Cerebellar nuclear complex (tissue), 1 donor: ENCODE measurements at places on chromosomes 2 and 18.

GRCh38 chr2:21657445-21657844 lies 533.7 kb downstream of the TDRD15 start:
- no peak for DNase-seq

DNA sequence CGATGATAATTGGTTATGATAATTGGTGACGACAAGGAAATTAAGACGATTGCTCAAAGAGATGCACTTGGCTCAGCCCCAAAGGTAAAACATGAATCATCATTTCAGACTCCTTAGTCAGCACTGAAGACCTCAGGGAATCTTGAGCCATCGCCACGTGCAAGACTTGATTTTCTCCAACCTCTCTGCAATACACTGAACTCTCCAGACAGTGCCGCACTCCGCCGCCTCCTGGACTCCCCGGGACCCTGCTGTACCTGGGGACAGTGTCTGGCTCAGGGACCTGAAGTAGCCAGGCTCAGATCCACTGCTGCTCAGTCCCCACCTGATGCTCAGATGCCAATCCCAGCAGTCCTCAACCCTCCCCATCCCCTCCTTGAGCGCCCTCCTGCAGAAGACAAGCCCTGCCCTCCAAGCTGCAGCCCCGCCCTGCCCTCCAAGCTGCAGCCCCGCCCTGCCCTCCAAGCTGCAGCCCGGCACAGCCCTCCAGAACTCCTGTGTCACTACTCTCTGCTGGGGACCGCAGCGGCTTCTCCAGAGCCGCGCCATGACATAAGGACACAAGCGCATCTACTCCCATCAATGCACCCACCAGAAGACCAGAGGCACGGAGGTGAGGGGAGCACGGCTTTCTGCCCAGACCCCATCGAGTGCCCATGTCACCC lies 1.1 kb downstream of the TMEM18 start:
- DNase-seq: no peak

DNA sequence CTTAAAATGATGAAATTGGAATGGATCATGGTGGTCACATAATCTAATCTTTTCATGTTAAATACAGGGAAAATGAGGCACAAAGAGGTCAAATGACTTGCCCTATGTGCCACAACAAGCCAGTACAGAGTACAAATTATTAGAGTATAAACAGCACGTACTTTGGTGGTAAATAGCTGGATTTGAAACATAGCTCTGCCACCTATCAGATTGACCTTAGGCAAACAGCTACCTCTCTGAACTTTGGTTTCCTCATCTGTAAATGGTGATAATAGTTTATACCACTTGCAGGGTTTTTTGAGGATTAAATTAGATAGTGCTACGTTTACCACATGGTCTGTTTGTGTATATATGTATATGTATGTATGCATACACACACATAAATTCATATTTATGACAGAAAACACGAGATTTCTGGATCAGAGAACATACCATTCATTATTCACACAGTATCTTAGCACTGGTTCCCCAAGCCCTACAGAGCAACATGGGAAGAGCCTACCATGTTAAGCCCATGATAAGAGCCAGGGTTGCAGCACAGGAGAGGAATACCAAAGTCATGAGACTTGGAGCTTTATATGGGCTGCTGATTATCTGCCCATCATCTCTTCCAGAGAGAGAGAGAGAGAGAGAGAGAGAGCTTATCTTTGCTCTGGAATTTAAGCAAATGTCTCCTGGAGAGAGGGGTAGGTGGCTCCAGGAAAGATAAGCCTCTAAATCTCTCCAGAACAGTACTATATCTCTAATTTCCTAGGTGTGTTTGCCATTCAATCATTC lies 73.5 kb downstream of the MDH1 start:
- no peak for DNase-seq

GRCh38 chr2:142940606-142941223 lies 63.3 kb downstream of the KYNU start:
- DNase-seq: no peak

GRCh38 chr2:65228263-65228750 lies 676 bp downstream of the ACTR2 start:
- DNase-seq: no peak

GRCh38 chr2:53188851-53189510 lies 578.6 kb upstream of the CHAC2 start:
- DNase-seq: no peak

GRCh38 chr2:160609346-160609745 lies 115.7 kb upstream of the RBMS1 start:
- no peak for DNase-seq

DNA sequence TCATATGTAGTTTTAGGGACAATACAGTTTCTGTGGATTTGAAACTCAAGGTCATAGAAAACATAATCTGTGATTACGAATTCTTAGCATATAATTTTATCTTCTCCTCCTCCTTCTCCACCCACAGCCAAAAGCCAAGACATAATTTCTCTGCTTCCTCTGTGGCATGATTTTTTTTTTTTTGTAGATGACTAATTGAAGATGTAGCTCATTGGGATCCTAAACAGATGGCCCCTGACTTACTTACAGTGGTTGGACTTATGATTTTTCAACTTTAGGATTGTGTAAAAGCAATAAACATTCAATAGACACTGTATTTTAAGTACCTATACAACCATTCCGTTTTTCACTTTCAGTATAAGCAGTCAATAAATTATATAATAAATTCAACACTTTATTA lies 42.3 kb downstream of the FSIP2 start:
- no peak for DNase-seq

DNA sequence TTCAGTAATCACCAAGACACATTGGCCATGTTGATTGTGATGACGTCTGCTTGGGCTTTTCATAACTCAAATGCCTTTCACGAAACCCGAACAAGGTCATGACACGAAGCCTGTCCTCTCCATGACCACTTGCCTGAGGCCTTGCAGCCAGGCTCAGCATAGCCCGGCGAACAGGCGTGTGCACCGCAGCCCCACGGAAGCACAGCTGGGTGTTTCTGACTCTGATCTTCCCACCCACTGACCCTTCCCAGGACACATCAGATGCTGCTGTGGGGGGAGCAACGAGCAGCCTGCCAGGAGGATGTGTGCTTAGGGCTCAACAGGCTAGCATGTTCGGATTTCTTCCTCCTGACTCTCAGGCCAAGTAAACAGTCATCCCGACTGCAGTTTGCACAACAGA lies 369.4 kb upstream of the SALL3 start:
- DNase-seq: no peak

DNA sequence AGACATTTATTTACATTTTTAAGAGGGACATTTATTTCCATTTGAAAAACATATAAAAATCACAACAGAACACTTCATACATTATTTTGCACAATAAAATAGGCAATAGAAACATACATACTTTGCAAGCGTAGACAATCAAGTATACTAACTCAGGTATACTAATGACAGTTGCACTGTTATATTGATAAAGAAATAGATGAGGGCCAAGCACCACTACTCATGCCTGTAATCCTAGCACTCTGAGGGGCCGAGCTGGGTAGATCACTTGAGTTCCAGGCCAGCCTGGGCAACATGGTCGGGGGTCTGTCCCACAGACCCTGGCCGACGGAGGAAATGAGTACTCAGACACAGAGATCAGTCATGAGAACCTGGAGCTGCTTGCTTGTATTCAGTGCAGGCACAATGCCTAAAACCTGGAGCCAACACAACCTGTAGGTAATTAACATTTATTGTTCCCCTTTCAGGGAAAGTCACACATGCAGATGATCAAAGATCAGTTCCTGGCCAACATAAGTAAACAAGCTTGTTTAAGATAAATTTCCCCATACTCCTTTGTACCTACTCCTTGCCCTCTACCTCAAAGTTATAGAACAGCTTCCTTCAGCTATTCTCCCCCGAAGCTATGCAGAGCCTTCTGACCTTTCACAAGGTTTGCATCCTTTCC lies 1960.2 kb downstream of the SUCLG1 start:
- no peak for DNase-seq

GRCh38 chr2:68632021-68632420 lies 11.4 kb upstream of the PROKR1 start:
- DNase-seq: no peak

DNA sequence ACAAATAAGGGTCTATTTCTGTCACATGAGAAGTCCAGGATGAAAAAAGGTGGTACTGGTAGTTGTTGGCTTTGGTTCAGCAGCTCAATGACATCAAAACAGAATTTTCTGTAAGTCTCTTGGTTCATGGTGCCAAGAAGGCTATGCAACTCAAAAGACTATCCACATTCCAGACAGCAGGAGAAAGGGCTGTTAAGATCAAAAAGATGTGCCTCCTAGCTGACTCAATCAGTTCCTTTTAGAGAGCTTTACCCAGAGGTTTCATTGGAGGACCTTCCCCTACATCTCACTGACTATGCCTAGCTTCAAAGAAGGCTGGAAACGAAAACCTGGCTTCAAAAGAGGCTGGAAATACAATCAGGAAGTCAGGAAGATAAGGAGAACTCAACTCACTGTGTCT lies 98.0 kb downstream of the DYM start:
- DNase-seq: no peak

- DNase-seq: no peak
Observed at GRCh38 chr18:45073556-45073955, 392.9 kb downstream of the SETBP1 start.
